Neuronal stem cell (in vitro differentiated cells): ENCODE measurements at places on chromosomes 16 and 17.
A peak's percentile ranks its signal among the peaks of the same experiment; 100 is the strongest.

DNA sequence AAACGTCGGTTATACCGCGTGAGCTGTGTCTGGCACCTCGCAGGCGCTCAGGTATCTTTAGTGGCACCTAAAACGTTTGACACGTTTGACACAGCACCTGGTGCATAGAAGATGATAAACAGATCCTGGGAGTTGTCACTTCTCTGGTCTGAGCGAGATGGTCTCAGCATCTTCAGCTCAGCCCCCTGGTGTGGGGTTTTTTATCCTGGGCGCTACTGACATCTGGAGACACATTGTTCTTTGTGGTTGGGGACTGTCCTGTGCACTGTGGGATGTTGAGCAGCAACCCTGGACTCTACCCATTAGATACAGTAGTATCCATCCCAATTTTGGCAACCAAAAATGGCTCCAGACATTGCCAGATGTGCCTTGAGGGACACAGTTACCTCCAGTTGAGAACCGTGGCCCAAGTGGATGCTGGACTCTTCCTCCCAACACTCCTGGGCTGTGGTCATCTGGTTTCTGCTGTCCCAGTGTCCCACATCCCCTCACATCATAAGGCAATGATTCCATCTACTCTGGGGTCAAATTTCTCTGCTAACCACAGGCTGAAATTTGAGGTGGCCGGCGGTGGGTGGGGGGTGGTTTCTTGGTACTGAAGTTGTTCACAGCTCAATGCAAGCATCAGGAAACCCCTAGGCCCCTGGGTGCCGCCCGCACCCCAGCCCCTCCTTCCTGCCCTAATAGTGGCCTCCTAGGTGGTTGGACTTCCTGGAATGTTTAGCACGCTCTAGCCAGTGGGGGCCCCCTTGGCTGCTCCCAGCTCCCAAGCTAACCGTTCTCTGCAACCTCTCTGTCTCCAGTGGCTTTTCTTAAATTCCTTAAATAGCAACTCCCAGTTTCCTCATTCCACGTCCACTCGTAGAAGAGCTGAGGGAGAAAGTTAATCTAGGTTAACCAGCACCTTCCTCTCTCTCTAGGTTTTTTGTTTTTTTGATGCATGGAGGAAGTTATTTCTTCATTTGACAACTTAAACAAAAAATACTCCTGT, 124.8 kb downstream of the ABCC1 start:
- peak; percentile 18 for DNase-seq

DNA sequence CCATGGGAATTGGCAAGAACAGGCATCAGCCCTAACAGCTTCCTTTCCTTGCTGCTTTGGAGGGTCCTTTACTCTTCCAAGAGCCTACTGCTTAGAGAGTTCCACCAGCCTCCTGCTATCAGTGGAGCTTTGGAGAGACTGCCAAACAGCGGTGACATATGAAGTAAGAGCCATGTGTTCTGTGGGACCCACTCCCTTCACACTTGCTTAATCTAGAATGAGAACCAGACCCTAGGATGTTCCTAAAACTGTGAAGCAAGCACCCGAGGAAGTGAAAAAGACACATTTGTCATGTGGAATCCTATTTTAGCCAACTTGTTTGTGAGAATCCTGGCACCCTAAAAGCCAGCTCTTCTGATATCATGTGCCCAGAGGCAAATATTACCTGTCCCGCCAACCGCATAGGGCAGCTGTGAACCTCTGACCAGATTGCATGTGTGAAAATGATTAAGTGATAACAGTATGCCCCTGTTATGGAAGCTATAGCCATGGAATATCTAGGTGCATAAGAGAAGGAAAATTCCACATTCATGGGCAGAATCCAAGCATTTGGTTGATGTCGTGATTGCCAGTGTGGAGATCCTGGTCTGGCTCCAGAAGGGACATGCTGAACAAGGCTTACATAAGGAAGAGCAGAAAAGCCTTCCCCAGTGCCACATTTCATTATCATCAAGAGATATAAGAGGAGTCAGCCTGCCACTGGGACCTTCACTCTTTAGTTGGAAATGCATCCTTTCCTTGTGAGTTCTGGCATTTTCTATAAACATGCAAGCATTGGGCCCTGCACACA, 18.7 kb downstream of the RCVRN start:
- no peak for DNase-seq

GRCh38 chr17:42312285-42313130, 24.2 kb downstream of the STAT5A start:
- peak; percentile 70 for DNase-seq

GRCh38 chr17:45791041-45791582, 7.0 kb downstream of the CRHR1 start:
- no peak for DNase-seq

- DNase-seq = no peak
These were observed 11.0 kb downstream of the CAVIN1 start for GRCh38 chr17:42411905-42412679.

DNA sequence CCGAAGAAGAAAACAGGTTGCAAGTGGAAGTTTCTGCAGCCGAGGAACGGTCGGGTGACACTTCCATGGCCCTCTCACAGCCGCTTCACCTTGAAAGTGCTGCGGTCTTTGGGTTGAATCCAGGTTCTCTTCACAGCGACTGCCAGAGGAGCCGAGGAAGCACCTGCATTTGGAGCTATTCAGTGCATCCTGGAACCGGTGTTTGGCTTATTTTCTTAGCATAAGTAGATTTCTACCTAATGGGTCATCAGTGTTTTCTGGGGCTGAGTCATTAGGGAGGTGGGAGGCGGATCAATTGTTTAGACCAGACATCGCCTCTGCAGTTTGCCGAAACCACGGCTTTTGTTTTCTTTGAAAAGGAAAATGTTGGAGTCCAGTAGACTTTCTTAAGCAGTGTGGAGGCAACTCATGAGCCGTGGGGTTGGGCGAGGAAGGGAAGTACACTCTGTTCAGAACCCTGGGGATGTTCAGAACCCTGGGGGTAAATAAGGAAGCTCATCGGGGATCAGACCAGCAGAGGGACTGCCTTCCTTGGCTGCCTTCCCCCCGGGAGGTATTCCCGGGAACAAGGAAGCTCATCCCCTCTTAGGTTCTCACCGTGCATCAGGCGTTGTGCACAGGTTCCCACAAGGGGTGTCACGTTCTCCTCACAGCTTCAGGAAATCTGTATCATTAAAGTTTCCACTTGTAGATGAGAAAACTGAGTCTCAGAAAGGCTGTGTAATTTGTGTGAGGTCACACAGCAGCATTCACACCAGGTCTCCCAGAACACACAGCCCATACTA, 361.5 kb downstream of the SNX29 start:
- DNase-seq = no peak

DNA sequence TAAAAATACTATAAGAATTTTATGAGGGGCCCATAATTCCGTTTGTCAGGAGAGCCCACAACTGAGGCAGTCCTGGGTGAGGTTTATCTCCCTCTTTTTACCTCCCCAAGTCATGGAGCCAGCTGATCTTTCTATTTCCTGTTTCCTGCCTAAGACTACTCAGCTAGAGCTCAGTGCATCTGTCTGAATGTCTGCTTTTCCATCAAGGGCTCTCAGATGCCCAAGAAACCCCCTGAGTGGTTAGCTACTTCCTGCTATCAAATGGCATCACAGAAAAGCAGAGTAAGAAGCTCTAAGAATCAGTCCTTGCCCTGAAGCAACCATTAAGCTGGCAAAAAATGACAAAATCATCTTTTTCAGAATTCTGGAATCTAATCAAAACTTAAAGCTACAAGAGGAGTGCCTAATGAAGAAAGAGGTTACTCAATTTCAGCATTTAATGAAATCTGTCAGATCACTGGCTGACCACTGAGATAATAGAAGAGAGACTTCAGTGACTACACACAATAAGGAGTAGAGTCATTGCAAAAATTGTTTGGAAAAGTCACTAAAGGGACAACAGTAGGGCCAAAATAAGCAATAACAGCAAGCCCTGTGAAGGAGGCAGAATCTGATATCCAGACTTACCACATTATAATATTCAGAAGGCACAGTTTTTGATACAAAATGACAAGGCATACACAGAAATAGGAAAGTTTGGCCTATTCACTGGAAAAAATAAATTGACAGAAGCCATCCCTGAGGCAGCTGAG, 150.1 kb downstream of the CYB561 start:
- no peak for DNase-seq

DNA sequence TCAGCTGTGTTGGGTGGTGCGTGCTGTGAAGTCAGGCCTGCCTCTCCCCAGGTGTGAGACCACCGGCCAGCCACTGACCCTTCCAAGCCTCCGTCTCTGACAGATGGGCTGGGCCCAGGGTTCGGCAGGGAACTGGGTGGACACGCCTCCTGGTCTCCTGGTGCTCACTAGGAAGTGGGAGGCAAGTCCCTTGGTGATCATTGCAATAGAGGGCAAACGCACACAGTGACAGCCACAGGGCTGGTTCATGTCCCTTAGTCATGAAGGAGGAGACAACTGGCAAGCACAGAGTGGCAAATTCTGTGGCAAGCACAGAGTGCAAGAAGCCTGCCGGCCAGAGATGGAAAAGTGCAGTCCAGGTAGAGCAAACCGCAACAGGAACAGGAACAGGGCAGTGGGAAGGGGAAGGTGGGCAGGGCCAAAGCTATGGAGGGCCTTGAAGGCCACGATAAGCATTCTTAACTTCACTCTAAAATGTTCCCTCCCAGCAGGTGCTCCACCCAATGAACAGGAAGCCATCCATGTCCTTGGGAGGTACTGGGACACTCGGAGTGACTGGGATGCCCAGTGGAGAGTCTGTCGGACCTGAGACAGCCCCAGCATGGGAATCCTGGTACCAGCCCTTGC, 21.9 kb downstream of the USP7 start:
- no peak for DNase-seq

DNA sequence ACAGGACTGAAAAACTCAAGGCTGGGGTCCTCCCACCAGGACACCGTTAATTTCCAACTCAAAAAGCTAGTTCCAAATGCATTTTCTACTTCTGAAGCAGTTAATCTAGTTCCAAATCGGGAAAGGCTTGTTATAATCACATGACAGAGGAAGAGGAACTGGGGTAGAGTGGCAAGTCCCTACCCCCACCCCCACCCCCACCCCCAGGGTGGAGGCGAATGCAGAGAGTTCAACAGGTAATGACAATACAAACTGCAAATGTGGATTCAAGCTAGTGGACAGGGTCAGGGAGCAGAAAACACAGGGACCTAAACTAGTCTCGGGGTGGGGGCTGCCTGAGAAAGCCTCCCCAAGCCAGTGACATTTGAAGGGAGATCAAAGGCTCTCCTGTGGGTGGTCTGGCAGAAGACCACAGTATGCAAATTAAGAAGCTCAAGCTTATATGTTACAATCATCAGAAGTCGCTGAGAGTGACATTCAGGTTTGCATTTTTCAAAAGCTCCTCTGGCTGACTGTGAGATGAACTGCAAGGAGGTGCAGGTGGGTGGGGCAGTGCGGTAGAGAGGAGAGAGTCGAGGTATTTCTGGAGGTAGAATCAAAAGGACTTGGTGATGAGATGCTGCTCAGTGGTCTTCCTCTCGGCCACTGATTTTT, 56.4 kb upstream of the SLC25A19 start:
- no peak for DNase-seq

DNA sequence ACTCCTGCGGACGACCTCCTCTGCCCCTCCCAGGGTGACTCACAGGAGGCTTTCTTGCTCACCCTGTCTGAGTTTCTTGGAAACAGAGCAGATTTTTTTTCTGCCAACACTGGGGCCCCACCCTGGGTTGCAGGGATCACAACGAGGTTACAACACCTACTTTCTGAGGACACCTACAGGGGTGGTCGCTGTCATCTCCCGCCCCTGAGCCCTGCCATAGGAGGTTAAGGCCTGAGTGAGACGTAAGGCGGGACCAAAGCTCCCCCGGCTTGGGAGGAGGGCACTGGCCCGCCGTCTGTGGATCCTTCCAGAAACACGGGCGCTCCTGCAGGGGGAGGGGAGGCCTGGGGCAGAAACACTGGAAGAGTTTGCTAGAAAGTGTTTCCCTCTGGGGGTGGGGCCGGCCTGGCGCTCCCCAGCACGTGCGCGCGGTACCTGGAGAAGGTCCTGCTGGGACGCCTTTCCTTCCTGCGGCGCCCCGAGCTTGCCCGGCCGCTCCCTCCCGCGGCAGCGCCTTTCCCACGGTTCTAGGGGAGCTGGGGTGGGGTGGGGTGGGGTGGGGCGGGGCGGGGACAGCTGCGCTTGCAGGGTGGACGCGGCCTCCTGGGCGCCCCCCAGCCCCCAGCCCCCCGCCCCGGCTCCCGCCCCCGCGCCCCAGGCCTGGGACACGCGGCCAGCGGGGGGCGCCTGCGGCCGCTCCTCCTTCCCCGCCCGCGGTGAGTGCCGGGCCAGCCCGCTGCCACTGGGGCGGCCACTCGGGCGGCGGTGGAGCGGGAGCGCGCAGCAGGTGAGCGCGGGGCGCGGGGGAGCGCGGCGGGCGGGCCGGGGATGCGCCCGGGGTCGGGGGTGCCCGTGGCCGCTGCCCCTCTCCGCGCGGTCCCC, 20.7 kb upstream of the ADCY7 start:
- DNase-seq = no peak
